ENCODE measurements at places on chromosomes 16 and 17.

GRCh38 chr16:21650521-21650920 is 1.9 kb downstream of the IGSF6 start:
- DNase-seq: no peak

GRCh38 chr17:42608305-42609181 is 631 bp downstream of the RETREG3 start:
- no peak for DNase-seq

DNA sequence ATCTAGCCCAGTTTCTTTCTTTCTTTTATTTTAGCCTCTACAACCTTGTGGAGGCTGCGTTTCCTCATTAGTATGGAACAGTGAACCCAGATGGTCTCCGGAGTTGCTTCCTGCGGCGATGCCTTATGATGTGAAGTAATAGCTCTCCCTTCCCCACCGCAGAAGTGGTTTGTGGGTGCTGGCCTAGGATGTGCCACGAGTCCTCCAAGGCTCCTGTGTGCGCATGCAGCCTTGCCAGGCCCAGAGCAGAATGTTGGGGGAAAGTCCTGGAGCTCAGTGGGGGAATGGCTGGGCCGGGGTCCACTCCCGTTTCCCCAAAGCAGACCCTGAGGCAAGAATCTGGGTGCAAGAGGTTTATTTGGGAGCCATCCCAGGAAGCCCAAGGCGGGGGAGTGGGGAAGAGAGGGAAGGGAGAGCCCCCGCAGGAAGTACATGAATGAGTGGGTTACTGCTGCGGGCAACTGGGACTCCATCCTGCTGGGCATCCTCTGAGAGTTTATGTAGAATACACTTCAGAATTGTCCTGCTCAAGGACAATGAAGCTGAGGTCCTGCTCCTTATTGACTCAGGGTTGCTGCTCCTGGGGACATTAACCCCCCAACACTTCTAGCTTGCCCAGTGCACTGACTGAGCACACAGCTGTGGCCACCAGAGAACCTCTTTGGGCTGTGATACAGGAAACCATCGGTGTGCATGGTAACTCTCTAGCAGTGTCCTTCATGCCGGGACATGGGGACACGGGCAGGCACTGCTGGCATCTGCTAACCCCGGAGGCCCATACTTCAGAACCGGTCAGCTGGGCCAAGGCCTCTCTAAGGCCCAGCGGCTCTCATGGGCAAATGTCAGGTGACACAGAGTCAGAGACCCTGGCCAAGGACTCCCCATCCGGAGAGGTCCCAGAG is 3.7 kb upstream of the HCRT start:
- no peak for DNase-seq

DNA sequence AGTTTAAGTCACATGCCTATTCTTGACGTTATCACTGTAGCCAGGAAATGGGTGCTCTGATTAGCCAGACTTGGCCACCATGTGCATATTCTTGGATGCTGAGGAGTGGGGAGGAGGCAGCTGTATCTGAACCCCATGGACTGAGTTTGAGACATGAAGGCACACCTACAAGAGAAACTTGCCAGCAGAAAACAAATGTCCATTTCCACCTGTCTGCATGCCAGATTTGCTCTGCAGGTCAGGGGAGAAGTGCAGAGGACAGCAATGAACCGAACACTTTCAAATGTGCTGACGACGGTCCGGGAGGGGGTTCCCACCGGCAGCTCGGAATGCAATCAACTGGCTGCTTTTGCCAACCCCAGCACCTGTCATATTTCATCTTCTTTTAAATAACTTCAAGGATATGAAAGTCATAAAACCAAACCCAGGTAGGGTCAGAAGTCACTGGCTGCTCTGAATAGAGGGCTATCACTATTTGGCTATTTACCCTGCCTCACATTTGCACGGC is 287.8 kb upstream of the N4BP1 start:
- DNase-seq: no peak
